ENCODE measurements at places on chromosomes 12 and 14.

- DNase-seq, result no peak
Observed at GRCh38 chr14:68386950-68387779, 405.7 kb downstream of the ZFP36L1 start.

- DNase-seq, result no peak
Observed at GRCh38 chr14:61934385-61934784, 172.2 kb downstream of the SNAPC1 start.

GRCh38 chr12:51871126-51871525, 16.8 kb upstream of the ANKRD33 start:
- DNase-seq, result no peak

DNA sequence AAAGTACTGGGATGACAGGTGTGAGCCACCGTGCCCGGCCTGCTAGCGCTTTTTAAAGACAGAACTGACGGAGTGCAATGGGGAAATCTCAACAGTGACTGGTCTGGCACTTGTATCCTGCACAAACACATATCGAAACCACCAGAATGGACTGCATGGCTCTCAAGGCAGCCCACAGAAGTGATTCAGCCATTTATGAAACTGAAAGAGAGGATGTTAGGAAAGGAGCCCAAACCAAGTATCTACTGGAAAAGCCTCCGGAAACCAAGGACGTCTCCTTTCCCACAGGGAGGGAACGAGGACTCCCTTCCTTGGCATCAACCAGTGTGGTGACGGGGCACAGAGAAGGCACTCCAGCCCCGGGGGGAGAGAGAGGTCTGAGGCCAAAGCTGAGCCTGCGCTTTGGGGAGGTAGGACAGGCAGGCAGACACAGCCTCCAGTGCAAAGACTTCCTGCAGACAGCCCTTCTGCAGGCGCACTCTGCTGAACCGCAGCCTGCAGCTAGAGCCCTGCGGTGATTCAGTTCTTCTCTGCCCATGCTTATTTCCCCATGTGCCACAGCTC, 16.5 kb downstream of the SLC15A4 start:
- DNase-seq, result no peak

GRCh38 chr12:129257524-129257923, 404.2 kb downstream of the GLT1D1 start:
- no peak for DNase-seq

DNA sequence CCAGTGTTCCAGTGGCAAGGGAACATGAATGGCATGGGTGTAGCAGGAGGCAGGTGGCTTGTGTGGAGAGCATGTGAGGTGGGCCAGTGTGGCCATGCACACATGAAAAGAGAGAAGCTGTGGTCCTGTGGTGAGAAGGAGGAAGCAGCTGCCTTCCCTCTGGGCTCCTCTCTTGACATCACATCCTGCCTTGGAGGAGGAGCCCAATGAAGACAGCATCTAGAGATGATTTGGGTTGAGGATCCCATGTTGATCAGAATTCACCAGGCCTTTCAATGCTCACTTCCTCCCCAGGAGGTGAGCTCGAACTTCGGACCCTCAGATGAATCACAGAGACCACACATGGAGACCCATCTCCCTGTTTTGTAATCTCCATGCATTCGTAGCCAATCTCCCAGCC, 82.6 kb downstream of the LRRC74A start:
- no peak for DNase-seq

GRCh38 chr14:53355581-53356112, 202.5 kb upstream of the DDHD1 start:
- DNase-seq, result no peak

- no peak for DNase-seq
Observed at GRCh38 chr12:15234508-15234907, 13.3 kb upstream of the RERG start.

DNA sequence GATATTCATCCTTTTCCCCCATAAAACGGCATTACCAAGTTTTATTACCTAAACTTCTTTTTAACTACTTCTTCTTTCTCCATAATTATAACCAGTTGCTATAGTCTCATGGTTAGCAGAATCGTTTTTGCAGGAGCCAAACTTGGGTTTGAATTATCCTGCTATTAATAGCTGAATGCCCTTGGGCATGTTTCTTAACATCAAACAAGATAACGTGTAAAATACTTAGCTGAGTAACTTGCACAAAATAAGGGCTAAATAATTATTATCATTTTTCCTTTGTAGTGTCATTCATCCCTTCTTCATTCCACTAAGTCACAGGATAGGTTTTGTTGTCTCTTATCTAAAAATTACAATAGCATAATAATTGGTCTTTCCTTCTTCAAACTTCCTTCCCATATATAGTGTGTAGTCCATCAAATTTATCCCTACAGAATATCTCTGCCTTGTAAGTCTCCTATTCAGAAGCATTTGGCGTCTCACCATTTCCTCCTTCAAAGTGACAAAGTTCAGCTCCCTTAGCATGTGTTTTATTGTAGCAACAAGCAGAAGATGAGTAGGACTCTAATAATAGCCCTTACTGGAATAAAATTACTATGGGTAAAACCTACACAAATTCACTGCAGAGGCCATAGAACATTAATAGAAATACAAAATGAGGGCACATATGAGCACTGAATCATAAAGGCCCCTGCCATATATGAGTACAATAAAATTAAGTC, 63.8 kb downstream of the FAR2 start:
- DNase-seq, result no peak

- DNase-seq, result no peak
Observed at GRCh38 chr12:119181944-119182343, 3.2 kb downstream of the HSPB8 start.

GRCh38 chr14:104650057-104650980, 39.1 kb upstream of the INF2 start:
- peak; percentile 72 for DNase-seq

GRCh38 chr12:64461634-64462414, 9.9 kb downstream of the TBK1 start:
- no peak for DNase-seq

DNA sequence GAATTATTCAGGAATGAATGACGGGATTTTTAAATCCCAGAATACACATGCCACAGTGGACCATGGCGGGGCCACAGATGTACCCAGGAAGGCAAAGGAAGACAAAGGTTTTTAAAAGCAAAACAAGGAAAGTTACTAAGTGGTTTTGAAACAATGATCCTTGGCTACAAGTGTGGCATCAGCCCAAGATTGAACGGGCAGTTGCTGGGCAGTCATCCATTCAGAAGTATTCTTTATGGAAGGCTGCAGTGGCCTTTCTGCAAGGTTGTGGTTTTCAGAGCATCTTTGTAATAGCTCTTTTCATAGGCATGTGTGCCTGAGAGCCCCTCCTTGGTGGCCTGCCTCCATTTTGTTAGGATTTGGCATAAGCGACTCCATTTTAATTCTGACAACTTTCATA, 13.4 kb upstream of the IFI27 start:
- DNase-seq, result no peak

- no peak for DNase-seq
Observed at GRCh38 chr12:4859478-4860210, 50.1 kb upstream of the KCNA1 start.
